ENCODE measurements at places on chromosomes 6 and 20.

DNA sequence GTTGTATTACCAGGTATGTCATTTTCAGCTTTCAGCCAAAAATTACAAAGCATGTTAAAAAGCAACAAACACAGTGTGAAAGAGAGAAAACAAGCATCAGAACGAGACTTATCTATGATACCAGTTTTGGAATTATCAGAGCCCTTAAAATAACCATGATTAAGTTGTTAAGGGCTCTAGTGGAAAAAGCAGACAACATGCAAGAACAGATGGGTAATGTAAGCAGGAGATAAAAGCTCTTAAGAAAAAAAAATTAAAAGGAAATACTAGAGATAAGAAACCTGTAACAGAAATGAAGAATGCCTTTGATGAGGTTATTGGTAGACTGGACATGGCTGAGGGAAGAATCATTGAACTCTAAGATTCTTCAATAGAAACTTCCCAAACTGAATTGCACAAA lies 127.5 kb upstream of the SCGN start:
- no peak for DNase-seq

- DNase-seq: peak; percentile 97
These were observed at the start of gene ZBTB22 for GRCh38 chr6:33317669-33318425. Gene ZBTB22 (minus strand): TSS chr6:33317744. CDS start chr6:33316916, 828 bp downstream.

- no peak for DNase-seq
These were observed 3.2 kb downstream of the IYD start for GRCh38 chr6:150372051-150372450.

DNA sequence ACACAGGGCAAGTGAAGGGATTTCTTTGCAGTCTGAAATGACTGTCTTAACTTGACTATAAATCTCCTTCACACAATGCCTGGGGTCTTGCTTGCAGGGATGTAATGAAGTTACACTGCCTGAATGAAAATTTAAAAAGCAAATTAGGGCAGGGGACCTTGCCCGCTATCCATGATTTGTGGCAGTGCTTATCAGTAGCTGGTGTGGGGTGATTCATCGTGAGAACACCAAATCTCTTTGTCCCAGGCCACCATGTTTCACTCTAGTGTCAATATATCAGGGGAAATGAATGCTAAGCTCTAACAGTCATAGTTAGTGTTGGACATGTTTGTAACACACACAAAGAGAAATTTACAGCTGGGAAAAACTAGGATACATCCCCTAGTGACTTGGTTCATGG lies 713.7 kb upstream of the EPHA7 start:
- DNase-seq: no peak

- DNase-seq: no peak
These were observed 531.3 kb upstream of the JAG1 start for GRCh38 chr20:11204926-11205768.

DNA sequence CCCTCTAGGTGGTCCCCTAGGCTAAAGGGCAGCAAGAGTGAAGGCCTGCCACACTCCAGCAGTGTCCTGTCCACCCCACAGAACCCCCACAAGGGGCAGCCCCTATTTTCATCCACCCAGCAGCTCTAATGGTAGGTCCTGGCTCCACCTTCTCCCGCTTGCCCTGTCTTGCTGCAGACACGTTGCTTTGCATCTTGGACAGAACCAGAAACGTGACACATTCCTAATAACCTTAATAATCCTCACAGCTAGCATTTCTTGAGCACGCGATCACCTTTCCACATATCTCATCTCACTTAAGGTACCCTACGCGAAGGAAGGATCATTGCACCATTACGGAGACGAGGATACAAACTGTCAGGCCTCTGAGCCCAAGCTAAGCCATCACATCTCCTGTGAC lies 11.7 kb upstream of the SLC22A23 start:
- DNase-seq: no peak

- no peak for DNase-seq
These were observed 140.3 kb upstream of the SULF2 start for GRCh38 chr20:47925593-47925992.
